Erythroblast (primary cell): ENCODE measurements at places on chromosomes 7 and 10.
A peak's percentile ranks its signal among the peaks of the same experiment; 100 is the strongest.

GRCh38 chr7:13016592-13017332 is 329.3 kb downstream of the ARL4A start:
- DNase-seq, result no peak

GRCh38 chr10:112361951-112362751 is 11.8 kb upstream of the ACSL5 start:
- DNase-seq, result no peak

GRCh38 chr7:143176128-143176527 is 7.1 kb upstream of the TAS2R39 start:
- no peak for DNase-seq

GRCh38 chr10:30027057-30028005 is 32.1 kb downstream of the JCAD start:
- peak; percentile 40 for DNase-seq

DNA sequence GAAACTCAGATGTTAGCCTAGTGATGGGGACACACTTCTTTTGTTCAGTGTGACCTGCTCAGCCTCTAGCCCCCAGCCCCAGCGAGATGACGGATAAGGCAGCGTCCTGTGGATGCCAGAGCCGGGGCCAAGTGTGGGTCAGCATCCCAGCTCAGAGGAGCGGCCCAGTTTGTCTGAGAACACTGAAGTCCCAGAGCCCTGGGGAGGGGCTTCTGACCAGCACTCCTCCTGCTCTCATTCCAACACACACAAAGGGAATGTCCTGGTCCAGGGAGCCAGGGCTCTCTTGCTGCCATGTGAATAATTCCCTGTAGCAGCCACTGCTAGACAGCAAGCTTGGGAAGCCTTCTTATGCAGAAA is 4.5 kb upstream of the ATP6V0E2 start:
- no peak for DNase-seq

DNA sequence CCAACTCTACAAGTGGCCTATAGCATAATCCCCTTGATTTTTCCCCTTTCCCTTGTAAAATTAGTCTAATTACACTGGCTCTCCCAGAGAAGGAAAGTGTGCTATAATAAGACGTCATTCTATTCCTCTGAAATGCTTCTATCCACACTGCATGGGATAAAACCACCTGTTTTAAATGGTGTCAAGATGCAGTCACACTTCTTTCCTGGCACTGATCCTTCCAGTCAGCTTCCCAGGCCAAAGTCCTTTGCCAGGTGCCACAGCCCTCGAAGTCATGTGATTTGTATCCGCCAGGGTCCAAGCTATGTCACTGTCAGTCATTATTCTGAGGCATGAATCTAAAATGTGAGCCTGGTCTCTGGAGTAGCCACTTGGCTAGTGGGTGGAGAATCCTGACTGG is 169.0 kb upstream of the KIAA1217 start:
- DNase-seq, result no peak

DNA sequence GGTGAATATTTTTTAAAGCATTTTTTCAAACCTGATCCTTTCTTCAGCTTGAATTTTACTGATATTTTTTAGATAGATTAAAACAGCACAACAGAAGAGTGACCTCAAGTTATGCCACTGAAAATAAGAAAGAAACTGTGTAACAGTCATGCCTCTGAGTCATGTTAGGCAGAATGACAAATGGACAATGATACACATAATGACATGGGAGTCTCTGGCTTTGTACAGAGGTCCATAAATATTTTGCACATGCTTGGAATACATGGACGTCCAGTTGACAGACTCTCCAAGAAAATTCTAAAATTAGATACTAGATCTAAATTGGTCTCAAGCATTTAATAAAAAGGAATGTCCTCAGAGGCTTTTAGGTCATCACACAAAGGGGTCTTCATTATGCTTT is 21.9 kb upstream of the SEMA3A start:
- no peak for DNase-seq

GRCh38 chr10:78461333-78461732 is 427.7 kb downstream of the RPS24 start:
- DNase-seq, result no peak

- DNase-seq, result no peak
Observed at GRCh38 chr10:11876805-11877590, 53.8 kb downstream of the PROSER2 start.

- DNase-seq, result no peak
Observed at GRCh38 chr10:6912929-6913328, 332.9 kb upstream of the PRKCQ start.

DNA sequence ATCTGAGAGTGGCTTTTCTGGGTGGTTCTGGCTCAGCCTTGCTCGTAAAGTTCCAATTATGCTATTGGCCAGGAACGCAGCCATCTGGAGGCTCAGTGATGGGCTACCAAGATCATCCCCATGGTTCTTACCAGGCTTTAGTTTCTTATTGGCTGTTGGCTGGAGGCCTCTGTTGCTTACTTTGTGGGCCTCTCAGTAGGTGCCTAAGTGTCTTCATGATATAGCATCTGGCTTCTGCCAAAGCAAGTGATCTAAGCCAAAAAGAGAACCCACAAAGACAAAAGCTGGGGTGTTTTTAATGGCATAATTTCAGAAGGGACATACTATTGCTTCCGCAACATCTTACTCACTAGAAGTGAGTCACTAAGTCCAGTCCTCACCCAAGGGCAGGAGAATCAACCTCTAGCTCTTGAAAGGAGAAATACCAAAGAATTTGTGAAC is 132.0 kb upstream of the MDFIC start:
- DNase-seq, result no peak

- no peak for DNase-seq
Observed at GRCh38 chr10:123766761-123767160, 100.6 kb downstream of the GPR26 start.

GRCh38 chr7:133115596-133115995 is 33.7 kb upstream of the CHCHD3 start:
- no peak for DNase-seq

DNA sequence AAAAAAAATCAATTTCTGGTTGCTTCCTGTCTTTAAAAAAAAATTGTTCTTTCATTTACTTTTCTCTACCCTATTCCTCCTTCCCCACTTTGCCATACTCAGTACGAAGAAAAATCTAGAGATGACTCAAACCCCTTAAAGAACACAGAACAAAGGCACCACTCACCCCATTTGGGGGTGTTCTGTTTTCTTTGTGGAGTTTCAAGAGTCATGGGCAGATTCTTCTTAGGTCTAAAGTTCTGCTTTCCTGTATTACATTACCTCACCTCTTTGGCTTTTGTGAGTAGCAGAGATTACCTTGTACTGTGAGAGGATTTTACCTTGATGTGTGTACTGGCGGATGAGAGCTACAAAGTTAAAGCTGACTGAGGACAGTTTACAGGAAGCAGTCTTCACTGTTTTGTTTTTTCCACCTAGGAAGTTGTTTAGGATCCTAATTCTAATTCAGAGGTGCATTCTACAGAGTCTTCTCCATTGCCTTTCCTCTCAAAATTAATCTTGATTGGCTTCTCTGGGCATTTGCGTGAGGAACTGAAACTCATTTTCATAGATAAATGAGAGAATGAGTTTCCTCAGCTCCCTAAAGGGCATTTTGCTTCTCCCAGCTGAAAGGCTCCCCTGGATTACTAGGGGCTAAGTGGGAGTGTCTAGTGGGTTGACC is 20.7 kb downstream of the AVL9 start:
- no peak for DNase-seq

- DNase-seq, result no peak
Observed at GRCh38 chr7:16650266-16650665, 4.3 kb downstream of the BZW2 start.

DNA sequence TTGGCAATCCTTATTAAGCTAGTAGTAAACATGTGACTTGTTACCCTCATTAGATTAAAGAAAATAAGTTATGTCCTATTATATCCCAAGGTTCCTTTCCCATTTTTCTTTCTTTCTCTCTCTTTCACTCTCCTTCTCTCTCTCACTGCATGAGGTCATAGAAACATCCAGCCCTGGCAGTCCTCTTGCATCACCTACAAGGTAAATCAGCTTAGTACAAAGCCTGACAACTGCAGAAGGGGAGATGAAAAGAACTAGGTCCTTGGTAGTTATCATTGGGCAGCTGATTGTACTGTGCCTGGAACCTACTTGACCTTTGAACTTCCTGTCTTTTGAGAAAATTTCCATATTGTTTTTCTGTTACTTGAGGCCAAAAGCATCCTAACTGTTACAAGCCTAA is 307.9 kb upstream of the SP8 start:
- DNase-seq, result no peak

- no peak for DNase-seq
Observed at GRCh38 chr7:66558660-66559465, 69.8 kb upstream of the KCTD7 start.

DNA sequence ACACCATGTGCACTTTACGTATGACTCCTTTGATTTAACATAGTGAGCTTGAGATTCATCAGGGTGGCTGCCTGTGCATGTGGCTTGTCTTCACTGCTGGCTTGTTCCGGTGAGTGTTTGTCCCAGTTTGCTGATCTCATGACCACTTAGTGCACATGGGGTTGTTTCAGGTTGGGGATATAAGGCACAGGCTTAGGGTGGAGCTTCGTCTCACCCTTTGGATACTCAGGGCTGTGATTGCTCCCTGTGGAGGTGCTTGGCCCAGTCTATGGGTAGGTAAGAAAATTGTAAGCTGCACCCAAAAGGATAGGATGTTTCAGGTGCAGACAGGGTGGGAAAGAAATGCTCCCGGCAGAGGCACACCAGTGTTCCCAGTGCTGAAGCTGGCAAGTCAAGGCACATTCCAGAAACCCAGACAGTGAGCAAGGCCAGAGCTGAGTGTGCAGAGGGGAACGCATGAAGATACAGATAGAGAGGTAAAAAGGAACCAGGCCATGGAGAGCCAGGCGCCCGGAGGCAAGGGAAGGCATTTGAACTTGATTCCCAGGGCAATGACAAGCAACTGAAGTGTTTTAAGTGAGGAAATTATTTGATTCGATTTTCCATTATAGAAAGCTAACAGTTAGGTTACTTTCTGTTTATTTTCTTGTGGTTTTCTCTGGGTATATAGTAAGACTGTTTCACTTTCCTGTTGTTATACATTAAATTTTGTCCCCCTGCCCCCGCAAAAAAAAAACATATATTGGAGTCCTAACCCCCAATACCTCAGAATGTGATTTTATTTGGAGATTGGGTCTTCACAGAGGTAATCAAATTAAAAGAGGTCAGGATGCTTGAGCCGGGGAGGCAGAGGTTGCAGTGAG is 289.8 kb upstream of the KLF6 start:
- no peak for DNase-seq
